ENCODE measurements at places on chromosomes 6 and 20.

GRCh38 chr6:72969666-72970065 lies 255.6 kb downstream of the KHDC1L start:
- DNase-seq: no peak

DNA sequence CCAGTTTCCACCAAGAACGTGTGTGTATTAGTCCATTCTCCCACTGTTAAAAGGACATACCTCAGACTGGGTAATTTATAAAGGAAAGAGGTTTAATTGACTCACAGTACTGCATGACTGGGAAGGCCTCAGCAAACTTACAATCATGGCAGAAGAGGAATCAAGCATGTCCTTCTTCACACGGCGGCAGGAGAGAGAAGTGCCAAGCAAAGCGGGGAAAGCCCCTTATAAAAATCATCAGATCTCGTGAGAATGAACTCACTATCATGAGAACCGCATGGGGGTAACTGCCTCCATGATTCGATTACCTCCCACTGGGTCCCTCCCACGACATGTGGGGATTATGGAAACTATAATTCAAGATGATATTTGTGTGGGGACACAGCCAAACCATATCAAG lies 13.1 kb downstream of the C20orf203 start:
- no peak for DNase-seq

- no peak for DNase-seq
These were observed 168.9 kb upstream of the JARID2 start for GRCh38 chr6:15077006-15077405.

- DNase-seq: no peak
These were observed 31.8 kb upstream of the RSPO4 start for GRCh38 chr20:1033751-1034414.

DNA sequence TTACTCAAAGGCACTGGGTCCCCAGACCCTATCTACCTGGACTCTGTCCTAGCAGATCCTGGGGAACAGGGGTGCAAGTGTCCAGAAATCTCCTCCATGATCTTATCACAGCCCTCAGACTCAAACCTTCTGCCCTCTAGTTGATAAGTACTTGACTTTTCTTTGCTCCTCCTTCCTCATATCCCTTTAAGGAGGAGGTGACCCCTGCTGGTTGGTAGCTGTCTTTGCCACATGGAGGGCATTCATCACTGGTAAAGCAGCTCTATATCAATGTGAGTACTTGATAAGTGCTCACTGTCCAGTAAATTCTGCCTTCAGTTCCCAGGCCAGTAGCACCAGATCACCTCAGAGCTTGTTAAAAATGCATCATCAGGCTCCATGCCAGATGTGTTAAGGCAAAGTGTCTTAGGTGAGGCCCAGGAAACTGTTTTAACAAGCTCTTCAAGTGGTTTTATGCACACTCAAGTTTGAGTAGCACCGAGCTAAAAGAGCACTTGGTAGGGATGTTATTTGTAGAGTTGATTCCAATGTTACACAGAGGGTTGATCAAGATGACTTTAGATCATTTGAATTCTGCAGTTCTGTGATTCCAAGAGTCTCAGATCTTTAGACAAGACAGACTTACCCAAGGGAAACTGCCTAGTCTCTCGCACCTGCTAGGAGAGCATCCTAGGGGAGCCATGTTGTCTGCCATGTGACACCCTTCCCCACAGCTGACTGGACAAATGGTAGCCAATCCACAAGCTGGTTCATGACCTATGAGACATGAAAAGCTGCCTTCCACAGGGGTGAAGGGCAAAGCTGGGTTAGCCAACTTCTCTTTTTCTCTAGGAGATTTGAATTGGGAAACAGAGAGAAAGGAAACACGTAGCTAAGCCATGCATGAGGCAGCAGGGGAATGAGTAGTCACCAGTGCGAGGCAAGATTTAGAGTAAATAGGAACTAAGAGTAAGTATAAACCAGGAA lies 18.6 kb downstream of the TREML2 start:
- DNase-seq: peak; percentile 24

DNA sequence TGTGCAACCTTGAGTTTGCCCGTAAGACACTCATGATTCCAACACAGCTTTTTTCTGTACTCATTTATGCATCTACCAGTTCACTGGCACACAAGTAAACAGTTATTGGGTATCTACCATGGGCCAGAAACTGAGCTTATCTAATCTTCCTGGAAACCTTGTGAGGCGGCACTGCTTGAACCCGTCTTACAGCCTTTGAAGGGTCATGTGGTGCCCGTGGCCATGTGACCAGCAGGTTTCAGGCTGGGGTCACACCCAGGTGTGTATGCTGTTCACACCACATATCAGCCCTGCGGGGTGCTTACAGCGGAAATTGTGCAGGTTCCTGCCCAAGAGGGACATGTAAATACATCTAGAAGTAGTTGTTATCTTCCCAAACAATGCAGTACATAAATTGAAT lies 6.1 kb downstream of the THBD start:
- DNase-seq: no peak

DNA sequence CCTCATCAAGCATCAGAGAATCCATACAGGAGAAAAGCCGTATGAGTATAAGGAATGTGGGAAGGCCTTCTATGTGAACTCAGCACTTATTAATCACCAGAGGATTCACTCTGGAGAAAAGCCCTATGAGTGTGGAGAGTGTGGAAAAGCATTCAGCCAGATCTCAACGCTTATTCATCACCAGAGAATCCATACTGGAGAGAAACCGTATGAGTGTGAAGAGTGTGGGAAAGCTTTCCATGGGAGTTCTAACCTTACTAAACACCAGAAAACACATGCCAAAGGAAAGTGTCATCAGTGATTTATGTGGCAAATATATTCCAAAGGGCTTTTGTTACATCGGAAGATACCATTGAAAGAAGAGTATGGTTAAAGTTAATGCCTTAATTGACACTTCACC lies 25.4 kb downstream of the ZKSCAN8 start:
- DNase-seq: no peak

GRCh38 chr6:129908356-129908755 lies 47.2 kb upstream of the TMEM244 start:
- no peak for DNase-seq

DNA sequence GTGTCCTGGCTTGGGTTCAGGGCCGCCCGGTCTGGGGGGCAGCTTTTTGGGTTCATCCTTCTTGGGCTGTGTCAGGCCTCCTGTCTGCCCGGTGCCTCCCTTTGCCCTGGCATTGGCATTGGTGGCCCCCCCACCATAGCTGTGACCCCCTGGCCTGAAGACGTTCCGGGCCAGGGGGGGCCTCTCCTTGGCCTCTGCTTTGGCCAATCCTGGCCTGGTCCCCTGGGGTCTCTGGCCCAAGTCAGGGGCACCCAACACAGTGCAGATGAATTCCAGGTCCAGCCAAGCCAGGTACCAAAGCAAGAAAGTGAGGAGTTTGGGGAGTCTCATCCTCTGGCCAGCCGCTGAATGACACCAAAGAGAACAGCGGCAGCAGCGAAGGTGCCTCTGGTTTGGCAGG lies 429 bp downstream of the GDF5 start:
- DNase-seq: no peak

DNA sequence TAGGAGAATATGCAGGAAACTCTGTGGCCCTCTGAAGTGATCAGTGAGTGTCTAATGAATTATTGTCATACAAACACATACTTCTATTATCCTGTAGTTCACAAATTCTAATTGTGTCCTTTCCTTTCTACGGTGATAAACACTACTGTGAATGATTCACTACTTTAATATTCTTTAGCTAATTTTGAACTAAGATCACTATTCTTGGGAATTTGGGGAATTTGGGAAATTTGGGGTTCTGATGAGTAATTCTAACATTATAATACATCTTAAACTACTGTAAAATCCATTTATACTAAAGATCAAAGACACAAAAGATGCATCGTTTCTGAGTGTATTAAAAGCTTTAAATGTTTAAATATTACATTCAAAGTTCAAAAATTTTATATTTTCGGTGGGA lies 1287.2 kb upstream of the CITED2 start:
- no peak for DNase-seq

- DNase-seq: no peak
These were observed 116.9 kb downstream of the KIF13A start for GRCh38 chr6:17870300-17871188.

DNA sequence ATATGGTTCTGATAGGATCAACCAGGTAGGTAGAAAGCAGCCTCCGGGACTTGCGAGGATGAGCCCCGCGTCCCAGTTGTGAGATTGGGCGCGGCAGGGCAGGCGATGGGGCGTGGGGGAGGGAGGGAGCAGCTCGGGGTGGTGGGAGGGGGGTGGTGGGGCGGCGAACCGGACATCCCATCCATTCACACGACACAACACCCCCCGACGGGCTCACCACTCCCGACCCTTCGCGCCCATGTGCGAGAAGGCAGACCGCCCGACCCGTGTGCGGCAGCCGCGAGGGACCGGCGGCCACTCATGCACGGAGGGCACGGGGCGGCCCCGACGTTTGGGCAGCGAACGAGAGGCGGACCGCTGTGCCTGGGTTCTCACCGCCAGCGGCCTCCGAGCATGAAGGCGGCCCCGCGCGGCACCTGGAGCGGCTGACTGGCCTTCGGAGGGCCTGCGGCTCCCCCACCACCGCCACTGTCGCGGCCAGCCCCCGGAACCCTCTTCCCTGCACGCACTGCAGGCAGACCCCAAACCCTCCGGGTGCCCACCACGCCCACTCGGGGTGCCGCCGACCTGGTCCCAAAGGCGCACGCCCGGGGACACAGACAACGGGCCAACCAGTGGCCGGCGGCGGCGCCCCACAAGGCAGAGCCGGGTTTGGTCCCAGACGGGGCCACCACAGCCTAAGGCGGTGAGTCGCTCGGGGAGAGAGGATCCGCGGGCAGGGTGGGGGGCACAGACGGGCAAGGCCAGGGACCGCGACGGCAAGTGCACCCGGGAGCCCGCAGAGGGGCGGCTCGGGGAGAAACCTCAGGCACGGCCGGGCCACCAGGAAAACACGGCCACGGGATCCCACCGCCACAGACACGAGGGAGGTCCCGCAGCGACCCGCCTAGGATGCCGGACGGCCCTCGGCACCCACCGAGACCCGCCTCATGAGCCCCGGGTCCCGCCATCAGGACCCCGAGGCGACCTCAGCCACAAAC lies 769.2 kb upstream of the DEFB115 start:
- DNase-seq: no peak

DNA sequence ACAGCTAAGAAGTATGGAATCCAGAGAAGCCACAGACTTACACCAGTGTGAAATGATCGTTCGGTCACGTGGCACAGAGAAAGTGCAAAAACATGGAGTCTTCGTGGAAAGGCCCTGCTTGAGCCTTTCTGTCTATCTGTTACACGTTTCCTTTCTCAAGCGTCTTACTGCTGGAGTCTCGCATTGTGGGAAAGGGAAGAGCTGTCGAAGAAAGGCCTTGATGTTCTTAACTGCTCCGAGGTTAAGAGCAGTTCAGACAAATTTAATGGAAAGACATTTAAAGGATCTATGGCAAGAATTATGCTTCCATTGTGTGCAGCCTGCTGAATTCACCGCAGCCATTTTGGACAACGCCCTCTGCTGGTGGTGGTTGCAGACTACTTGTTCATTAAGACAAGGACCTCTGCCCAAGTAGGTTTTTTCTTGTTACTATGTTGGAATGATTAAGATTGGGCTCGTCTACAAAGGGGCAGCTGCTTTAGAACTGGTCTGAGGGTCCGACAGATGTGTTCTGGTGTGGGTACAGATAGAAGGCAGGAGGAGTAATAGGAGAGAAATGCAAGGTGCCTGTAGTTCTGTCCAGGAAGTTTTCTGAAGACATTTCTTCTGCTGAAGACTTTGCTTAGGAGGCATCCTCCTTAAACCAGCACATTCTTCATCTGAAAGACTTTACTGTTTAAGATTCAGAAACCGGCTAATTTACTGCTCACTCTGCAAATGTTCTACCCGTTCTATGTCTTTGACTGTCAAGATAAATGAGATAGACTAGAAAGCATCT lies 24.7 kb upstream of the CCN6 start:
- peak; percentile 58 for DNase-seq

DNA sequence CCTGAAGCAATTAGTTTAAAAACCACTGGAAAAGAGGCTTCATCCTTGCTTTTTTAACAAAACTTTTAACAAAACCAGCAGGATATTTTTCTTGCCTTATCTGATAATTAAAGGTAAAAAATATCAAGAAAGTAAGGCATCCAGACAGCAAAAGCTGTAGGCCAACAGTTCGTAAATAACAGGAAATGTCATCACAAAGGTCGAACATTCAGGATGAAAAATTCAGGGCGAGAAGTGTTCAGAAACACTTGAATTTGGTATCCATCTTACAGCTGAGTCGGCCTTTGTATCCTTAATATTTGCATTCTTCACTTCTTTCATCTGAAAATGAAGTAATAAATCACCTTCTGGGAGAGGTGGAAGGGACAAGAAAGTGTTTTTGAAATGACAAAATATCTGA lies 8.2 kb upstream of the FILIP1 start:
- no peak for DNase-seq

DNA sequence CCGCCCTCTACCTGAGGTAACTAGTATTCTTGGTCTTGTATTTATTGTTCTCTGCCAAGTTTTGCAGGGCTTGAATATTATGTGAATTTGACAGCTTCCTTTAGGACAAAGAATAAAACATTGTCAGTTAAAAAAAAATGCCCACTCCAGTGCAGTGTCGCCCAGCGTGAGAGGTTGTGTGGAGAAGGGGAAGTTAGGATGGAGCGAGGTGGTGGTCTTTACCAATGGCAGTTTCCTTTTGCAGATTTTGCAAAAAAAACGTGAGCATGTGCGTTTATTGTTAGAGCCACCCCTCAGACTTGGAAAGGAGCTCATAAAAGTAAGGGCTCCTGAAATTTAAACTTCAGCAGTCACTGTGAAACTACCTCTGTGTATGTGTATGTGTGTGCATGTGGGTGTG lies 28.3 kb downstream of the UST start:
- no peak for DNase-seq

- no peak for DNase-seq
These were observed 192.0 kb upstream of the HS3ST5 start for GRCh38 chr6:114534813-114535212.

DNA sequence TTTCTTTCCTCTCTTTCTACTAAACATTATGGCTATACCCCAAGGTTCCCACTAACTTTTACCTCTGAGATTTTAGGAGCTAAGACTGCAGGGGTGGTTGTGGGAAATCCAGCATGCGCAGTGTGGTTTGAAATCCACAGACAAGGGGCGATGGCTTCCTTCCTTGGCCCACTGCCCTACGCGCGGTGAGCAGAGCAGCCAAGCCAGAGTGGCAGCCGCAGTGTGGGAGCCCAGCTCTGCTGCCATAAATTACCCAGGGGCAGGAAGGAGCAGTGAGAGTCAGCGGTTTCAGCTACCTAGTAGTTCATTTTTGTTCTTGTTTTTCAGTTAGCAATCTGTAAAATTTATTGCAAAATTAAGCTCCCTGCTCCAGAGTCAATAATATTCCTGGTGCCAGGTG lies 101.4 kb downstream of the BMP2 start:
- no peak for DNase-seq

- DNase-seq: no peak
These were observed 153.9 kb downstream of the DTNBP1 start for GRCh38 chr6:15508931-15509330.

All from stimulated activated CD4-positive, alpha-beta T cell treated with anti-CD3 and anti-CD28 coated beads, Interleukin-1b, Interleukin-23, amount 100 ng/mL, for 4 hours (primary cell).